ENCODE measurements at places on chromosomes 11 and 22.

GRCh38 chr11:90855531-90855930 lies 632.7 kb upstream of the CHORDC1 start:
- DNase-seq, result no peak

- DNase-seq, result no peak
Observed at GRCh38 chr11:36469881-36470802, 39.9 kb downstream of the TRAF6 start.

DNA sequence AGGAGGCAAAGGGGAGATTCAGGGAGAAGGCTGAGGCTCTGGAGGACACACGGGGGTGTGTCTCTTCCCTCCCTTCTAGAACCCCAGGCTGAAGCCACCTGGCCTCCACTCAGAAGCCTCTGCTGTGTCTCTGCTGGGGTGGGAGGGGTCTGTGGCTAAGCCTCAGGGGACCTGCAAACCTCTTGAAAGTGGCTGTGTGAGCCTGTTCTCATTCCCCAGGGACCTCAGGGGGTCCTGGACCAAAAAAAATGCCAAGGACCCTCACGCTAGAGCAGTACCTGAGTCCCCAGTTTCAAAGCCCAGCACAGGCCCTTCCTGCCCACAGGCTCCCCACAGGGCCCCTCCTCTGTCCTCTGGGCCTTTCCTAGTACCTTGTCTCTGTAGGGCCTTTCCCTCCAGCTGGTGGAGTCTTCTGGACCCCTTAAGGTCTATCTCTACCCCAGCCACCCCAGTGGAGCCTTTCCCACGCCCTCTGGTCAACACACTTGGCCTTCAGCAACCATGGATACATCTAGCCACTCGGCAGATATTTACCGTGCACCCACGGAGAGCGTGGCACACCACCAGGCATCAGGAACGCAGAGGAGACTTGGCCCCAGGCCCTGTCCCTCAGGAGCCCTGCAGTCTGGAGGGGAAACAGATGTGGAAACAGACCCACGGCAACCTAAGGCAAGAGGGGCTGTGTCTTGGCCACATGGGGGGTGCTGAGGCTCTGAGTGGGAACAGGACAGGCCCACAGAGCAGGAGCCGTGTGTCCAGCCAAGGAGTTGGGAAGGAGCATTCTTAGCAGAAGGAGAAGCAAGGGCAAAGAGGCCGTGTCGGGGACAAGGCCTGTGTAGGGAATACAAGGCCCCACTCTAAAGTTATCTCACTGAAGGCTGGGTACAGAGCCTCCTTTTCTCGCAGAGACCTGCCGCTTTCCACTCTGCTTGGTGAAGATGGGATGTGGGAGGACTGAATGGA lies 18.5 kb downstream of the PLA2G6 start:
- no peak for DNase-seq

GRCh38 chr22:32079130-32080089 lies 36.3 kb downstream of the SLC5A1 start:
- peak; percentile 33 for DNase-seq

- no peak for DNase-seq
Observed at GRCh38 chr11:39374963-39375698, 2084.3 kb downstream of the LRRC4C start.

DNA sequence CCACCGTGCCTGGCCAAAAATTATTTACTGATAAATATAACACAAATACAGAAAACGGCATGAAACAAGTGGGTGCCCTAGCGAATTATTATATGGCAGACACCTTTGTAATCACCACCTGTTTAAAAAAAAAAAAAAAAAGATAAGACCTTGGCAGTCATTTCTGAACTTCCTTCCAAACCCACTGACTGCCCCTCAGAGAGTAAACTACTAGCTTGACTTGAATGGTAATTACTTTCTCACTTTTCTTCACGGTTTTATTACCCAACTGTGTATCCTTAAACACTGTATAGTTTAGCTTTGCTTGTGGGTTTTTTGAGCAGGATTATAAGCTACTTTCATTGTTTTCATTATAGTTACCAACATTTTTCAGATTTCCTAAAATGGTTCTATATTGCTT lies 23.7 kb downstream of the SFI1 start:
- DNase-seq, result no peak

- no peak for DNase-seq
Observed at GRCh38 chr11:109958821-109959166, 134.4 kb upstream of the ZC3H12C start.

DNA sequence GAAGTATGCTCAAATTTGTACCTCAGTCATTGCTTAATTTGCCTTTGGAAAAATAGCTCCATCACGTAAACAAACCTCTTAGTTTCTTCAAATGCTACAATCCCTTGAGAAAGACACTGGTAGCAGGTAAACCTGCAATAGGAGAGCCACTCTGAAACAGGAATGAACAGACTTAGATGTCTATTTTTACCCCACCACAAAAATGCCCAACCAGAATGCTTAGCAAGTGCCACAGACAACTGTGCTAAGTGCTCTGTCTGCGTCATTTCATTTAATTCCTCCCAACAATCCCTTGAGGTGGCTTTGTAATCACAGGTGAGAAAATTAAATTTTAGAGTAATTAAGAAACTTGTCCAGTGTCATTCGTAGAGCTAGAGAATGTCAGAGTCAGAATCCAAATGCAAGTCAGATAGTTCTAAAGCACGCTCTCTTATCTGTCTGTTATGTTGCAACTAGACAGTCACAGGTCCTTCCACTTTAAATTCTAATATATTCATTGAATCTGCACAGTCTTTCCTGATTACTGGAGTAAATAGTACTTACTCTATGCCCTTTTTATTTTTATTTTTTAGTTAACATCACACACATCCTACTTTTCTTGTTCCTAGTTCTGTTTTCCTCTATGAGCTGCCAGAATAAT lies 89.0 kb upstream of the GRIA4 start:
- DNase-seq, result no peak

DNA sequence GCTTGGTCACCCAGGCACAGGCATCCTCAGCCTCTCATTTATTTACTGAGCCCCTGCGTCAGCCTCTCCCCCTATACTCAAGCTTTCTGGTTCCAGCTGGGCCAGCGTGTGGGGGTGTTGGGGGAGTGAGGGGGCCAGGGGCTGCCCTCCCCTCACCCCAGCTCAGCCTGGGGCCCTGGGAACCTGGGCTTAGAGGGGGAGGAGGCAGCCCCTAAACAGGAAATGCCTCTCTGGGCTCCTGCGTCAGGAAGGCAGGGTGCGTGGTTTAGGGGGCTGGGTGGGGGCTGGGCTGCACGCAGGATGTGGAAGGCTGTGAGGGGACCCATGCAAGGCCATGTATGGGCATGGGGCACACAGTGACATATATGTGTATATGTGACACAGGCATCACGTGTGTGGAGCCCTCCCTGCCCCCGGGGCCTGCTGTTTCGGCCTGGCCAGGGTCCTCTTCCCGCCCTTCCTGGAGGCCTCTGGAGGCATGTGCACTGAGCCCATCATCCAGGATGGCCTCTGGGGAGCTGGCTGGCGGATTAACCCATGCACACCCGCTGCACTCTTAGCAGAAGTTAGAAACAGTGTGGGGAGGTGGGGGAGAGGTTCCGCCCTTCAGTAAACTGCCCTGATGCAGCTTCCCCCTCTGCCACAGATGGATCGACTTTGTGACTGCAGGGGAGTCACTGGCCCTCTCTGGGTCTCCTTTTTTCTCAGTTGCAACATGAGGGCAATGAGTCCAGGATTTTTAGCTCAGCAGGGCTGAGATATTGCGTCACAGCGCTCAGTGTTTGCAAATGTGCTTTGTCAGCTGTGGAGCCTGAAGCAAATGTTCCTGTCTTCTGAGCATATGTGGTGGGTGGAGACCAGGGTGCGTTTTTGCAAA lies 1.1 kb upstream of the CD248 start:
- DNase-seq, result peak; percentile 77
